ENCODE measurements at places on chromosomes 3 and 15. TPM values are rescaled to one million over a fixed set of nuclear protein-coding genes. Genes with fewer than 3 reads are reported as not detected.

GRCh38 chr3:153673853-153674252 is 447.3 kb upstream of the ARHGEF26 start:
- no peak overlapping the region for H3K27ac ChIP-seq
- DNase-seq: no peak
- no peaks in the 10 kb centered on the region for H3K4me1 ChIP-seq
- H3K27me3 ChIP-seq: no peaks in the 10 kb centered on the region
- no peak overlapping the region for H3K4me3 ChIP-seq

- H3K36me3 ChIP-seq: no peaks in the 10 kb centered on the region
- no peak overlapping the region for H3K4me3 ChIP-seq
- no peaks in the 10 kb centered on the region for H3K4me1 ChIP-seq
- no peaks in the 10 kb centered on the region for H3K27me3 ChIP-seq
- DNase-seq: no peak
- H3K27ac ChIP-seq: no peak overlapping the region
These were observed 5.8 kb downstream of the RARB start for GRCh38 chr3:25433868-25434267.

DNA sequence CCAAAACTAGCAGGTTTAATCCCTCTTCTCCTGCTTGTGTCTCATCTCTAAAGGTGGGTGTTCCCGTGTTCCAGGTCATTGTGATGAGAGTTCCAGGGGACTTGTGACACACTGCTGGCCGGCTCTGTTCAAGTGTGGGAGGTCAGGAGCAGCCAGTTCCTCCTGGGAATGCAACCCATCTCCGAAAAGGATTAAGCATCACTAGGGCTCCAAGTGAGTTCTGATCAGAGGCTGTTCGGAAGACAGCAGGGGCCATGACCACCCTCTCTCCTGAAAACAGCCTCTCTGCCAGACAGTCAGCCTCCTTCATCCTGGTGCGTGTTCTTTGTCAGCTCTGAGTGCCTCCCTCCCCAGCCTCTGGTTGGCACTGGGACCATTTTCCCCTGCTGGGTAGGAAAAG is at the start of gene TBC1D21:
Gene TBC1D21 (plus strand): TSS at position 109 of the 400 bp plus-strand sequence. CDS start 146 bp downstream, at position 255.
- no peaks in the 10 kb centered on the region for H3K36me3 ChIP-seq
- H3K27me3 ChIP-seq: peaks cover 12% of the 10 kb centered on the region
- DNase-seq: no peak
- peaks cover 12% of the 10 kb centered on the region for H3K4me1 ChIP-seq
- no peak within 1 kb of the TSS for H3K4me3 ChIP-seq
- no peak within 1 kb of the TSS for H3K27ac ChIP-seq

SST gene
- 1.6 TPM for total RNA-seq

HESX1 gene
- total RNA-seq: not detected

Data from GM23248 (cell line).